Activated naive CD4-positive, alpha-beta T cell treated with anti-CD3 and anti-CD28 coated beads, Interleukin-2, amount 50 U/mL, for 16 hours (primary cell): ENCODE measurements at places on chromosomes 5 and 9.
A peak's percentile ranks its signal among the peaks of the same experiment; 100 is the strongest.

- DNase-seq, result no peak
Measured at GRCh38 chr9:137761032-137761431, 116.5 kb upstream of the CACNA1B start.

DNA sequence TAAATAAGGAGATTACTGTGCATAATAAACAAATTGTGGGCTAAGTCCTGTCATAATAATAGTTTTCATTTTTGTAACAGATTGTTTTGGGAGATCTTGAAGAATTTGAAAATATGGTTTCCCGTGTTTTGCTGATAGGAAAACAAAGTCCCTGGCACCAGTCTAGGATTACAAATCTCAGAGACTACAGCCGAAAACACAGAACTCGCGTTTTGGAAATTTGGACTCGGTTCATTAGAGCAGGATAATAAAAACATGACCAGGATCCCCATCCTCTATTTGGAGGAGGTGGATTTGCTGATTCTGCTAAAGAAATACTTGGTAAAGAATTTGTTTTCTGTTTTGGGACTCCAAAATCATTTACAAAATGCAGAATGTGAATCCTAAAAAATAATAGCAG lies 1194.4 kb downstream of the DTWD2 start:
- DNase-seq, result no peak

DNA sequence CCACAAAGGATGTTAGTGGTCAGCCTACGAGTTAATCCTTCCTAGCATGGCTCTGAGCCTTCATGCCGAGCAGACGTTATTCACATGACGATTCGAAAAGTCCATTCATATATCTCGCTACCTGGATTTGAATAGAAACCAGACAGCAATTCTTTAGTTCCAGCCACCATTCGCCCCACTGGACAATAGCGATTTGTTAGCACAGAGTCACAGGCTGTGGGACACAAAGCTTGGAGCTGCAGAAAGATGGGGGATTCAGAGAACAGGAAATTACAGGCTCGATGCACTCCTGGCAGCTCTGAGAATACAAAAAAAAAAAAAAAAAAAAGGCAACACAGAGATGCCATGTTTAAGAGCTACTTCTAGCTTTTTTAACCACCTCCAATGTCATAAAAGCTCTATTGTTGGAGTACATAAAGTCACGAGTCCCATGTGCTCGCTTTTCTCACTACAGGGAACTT lies 110.7 kb downstream of the NR6A1 start:
- no peak for DNase-seq

DNA sequence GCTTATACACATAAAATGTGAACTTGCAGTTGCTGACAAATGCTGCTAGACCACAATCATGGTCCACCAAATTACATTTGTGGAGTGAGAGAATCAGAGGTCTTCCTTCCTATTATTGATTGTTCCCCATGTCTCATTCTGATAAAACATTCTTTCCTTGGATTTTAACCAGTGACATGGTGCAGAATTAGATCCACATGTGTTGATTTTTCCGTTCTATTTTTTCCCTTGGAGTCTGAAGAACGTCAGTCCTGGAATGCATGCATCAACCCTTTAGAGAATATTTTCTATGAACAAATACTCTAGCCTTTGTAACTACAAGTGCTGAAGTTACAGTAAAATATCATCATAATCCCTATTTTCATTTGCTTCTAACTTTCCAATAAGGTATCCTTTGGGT lies 170.7 kb upstream of the SPRY4 start:
- DNase-seq, result no peak

GRCh38 chr9:76161541-76161940 lies 232.7 kb downstream of the RFK start:
- DNase-seq, result no peak

- DNase-seq, result no peak
Measured at GRCh38 chr9:17251100-17251499, 116.3 kb downstream of the CNTLN start.

DNA sequence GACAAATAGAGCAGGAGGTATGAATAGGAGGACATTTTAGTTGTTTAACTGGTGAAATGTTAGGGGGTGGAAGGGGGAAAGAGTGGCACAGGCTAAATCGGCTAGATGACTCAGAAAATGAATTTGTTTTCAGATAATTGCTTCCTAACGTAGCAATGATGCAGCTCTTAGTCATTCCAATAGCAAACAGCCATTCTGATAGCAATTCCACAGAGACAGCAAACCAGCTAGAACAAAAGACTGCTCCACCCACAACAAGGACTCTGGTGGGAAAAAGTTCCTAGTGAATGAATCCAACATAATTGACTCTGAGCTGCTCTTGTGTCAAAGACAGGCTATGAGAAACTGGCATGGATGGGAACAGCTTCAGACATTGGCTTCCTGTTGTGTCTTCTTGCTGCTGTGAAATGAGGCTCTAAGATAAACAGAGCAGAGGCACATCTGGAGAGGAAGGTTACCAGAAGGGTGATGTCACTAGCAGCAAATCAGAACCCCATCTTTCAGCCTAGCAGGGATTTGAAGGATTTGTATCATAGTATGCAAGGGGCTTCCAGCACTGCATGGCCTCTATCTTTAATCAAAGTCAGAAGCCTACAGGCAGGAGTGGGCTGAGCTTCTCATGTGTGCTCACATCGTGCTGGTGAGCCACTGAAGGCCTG lies 28.1 kb upstream of the F2RL1 start:
- peak; percentile 11 for DNase-seq

GRCh38 chr5:74085186-74085585 lies 459.2 kb downstream of the ARHGEF28 start:
- no peak for DNase-seq

- DNase-seq, result no peak
Measured at GRCh38 chr5:138573949-138574670, 1.1 kb downstream of the HSPA9 start.

GRCh38 chr5:24547132-24547531 lies 97.6 kb downstream of the CDH10 start:
- no peak for DNase-seq

DNA sequence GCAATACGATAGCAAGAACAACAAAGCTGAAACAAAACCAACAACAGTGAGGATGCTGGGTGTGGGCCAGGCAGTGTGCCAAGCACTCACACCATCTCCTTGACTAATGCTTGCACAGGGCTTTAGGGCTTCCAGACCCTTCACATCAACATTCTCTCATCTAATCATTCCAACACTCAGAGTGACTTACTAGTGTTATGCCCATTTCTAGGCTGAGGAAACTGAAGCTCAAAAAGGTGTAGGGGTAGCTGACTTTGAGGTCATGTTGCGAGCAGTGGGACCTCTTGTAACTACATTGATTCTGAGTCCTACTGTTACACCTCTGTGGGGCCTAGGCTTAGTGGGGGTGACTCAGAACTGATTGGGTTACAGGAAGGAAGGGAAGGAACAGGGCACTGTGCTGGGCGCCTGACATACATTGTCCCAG lies 9.7 kb downstream of the ANGPTL2 start:
- DNase-seq, result no peak

- no peak for DNase-seq
Measured at GRCh38 chr5:41148448-41148847, 64.9 kb downstream of the C6 start.

GRCh38 chr5:73450137-73450536 lies 1.6 kb upstream of the FOXD1 start:
- no peak for DNase-seq

DNA sequence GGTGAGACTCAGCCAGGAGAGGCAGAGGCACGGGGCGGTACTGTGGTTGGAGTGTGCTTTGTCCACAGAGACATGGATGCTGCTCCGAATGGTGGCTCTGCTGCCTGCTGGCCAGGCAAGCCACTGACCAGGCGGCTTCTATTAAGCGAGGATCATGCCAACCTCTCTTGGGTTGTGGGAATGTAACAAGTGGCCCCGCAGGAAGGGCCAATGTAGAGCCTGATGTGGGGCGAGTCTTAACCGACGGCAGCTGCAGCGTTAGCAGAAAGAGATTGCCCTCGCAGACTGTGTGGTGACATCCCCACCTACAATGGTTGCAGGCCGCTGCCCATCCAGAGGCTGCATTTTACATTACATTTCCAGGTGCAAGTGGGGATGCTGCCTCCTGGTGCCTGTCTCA lies 46.6 kb upstream of the SLC25A51 start:
- DNase-seq, result no peak

GRCh38 chr5:162325143-162325727 lies 257.7 kb downstream of the GABRG2 start:
- no peak for DNase-seq

GRCh38 chr9:72615931-72616330 lies 94.5 kb downstream of the TMC1 start:
- no peak for DNase-seq

GRCh38 chr9:133163504-133164172 lies at the start of gene GBGT1:
GBGT1 (minus strand) TSS chr9:133163914; CDS start chr9:133162412, 1,502 bp downstream.
- DNase-seq, result peak; percentile 37

DNA sequence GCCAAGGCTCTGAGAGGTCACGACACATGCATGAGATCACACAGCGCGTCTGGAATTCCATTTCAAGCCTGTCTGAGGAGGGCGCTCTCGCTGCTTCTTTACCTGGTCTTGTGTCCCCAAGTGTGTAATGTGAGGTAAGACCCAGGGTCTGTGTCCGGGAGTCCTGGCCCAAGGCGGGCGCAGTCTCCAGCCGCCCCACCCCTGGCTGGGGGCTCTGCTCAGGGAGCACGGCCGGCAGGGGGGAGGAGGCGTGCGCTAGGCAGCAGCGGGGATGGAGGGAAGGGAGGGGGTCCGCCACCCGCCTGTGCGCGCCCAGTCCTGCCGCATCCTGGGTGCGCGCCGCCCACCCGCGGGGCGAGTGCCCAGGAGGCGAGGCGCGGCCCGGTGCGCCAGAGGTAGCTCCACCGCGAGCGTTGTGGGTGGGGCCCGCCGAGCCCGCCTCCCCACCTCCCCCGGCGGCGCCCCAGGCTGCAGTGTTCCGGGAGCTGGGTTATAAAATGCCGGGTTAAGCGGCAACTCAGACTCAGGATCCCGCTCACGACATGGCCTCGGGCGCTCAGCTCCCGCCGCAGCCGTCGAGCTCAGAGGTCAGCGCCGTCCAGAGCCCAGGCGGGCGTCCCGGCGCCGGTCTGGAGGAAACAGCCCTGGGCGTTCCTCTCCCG lies at the start of gene CCNI2:
Gene CCNI2 (plus strand): TSS at position 473 of the 662 bp plus-strand sequence. CDS start 70 bp downstream, at position 543.
- DNase-seq, result peak; percentile 72

DNA sequence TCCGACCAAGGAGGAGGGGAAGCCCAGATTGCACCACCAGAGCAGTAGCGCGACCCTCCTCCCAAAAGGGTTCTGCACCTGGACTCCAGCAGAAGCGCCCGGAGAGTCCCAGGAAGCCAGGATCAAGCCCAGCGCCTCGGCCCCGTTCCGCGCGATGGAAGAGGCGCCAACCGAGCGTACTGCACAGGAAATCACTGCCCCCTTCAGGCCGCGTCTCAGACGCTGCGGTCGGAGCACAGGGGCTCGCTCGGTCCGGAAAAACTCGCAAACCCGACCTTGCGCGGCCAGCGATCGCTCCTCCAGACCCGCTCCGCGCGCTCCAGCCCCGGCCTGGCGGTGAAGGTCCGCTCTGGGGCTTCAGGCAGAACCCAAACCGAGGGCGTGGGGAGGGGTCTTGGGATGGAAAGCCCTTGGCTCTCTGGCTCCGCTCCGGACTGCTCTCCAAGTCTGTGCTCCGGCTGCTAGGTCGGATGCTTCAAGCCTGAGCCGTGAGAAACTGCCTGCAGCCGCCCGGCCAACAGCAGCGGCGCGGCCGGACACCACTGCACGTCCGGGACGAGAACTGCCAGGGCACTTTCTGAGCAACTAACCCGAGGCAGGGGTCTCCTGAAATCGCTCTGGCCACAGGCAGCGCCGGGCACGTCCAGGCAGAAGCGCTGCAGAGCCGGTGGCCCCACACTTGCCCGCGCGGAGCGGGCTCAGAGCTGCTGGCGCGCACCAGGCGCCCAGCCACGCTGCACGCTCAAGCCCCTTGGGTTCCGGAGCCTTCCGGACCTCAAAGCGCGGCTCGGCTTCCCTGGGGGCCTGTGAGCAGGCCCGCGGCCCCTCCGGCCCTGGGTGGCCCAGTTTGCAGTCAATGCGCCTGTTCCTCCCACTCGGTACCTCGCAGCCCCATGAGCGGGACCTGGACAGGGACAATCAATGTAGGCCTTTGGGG lies 1.3 kb downstream of the GABBR2 start:
- DNase-seq, result no peak

DNA sequence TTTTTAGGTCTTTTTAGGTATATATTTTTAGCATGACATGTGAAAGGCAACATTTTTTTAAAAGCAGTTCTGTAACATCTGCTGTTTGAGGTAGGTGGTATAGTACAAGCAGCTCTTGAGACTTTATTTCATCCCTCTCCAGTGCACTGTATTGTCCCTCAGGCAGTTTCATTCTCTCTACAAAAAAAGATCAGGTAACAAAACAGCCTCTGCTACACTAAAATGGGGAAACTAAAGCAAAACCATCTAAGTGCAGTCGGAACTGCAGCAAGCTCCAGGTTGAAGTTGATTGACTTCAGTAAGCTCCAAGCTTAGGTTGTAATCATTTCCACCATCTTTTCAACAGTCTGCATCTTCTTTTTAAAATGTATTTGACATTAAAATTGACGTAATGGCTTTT lies 195.6 kb downstream of the DEPDC1B start:
- DNase-seq, result no peak

GRCh38 chr9:131776473-131776872 lies 36.6 kb upstream of the RAPGEF1 start:
- DNase-seq, result no peak

DNA sequence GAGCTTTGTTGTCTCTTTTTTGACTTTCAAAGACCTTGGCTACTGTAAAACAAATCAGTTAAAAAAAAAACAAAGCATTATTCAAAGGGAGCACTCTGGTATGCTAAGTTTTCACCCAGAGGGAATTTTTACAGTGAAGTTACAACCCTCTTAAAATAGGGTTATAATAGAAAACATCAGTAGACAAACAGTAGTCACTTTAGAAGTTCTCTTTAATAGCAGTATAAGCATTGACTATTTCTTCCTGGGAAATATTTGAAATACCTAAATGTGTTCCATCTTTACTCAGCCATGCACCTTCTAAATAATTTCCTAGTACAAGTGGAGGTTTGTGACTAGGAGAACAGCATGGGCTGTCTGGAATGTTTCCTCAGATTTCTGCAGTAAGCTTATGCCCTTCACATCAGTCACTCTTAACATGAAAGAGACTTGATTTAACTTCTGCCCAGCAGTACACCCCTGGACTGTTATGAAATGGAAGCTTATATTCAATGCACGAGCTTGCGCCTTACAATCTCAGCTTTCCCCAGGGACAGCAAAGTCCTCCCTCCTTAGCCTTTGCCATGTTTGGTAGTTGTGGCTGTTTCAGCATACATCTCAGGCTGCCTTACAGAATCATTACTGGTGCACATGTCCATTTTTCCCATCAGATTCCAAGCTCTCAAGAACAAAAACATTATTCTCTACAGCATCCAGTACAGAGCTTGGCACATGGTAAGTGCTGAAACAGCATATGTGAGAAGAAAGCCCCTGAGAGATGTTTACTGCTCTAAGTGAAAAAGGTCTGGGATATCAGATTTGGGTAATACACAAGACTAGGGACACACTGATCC lies 191.5 kb downstream of the ZNF608 start:
- DNase-seq, result no peak
